ENCODE measurements at places on chromosomes 16 and 17.

DNA sequence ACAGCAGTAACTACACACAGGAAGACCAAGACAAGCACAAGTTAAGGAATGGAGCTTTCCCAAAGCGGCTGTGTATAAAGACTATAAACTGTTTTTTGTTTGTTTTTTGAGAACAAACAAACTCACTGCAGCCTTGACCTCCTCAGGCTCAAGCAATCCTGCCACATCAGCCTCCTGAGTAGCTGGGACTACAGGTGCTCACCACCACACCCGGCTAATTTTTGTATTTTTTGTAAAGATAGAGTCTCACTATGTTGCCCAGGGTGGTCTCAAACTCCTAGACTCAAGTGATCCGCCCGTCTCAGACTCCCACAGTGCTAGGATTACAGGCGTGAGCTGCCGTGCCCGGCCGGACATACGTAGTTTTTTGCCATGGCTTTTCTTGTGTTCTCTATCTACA lies 4.1 kb upstream of the PDE6G start:
- no peak for DNase-seq

DNA sequence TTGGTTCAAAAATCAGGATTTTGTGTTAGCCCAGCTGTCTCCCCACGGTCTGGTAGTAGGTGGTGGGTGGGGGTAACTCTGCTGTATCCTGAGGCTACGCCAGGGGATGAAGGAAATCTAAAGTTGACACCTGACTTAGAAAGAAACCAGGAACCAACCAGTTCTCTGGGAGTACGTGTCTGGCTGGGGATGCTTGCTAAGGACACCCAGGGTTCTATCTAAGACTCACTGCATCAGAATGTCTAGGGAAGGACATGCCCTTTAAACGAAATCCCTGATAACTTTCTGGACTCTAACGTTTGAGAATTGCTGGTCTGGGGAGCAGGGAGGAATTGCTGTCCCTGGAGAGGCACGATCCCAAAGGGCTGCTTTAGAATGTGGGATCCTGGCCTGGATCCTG lies 39.2 kb upstream of the CES5A start:
- DNase-seq = no peak

- DNase-seq = no peak
Measured at GRCh38 chr16:46736695-46737094, 11.4 kb downstream of the MYLK3 start.

DNA sequence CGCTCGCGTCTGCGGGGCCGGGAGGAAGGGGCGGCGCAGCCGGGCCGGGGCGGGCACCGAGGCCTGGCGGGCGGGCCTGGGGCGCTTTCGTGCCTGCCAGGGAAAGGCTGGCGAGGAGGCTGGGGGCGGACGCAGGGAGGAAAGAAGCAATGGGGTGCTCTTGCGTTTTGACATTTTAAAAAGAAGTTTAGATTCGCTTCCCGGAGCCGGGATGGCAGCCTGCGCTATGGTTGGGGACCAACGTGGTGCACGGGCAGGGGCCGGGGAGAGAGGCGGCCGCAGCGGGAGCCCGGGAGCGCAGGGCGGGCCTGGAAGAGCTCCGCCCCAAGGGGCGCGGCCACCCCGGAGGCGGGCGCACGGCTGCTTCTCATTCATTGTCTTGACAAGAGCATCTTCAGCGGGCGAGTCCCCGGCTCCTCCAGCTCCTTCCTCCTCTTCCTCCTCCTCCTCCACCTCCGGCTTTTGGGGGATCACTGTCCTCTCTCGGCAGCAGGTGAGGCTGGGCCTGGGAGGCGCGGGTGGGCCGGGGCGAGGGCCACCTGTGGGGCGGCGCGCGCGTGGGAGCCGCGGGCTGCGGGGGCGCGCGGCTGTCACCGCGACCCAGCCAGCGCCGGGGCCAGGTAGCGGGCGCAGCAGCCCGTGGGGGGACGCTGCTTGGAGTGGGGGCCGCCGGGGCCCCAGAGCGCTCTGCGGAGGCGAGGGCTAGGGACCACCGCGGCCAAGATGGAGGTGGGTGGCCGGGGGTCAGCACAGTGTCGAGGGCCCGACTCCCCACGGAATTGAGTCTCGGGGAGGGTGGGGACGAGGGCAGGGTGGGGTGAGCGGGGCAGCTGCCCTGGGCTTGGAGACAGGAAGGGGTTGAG lies at the start of gene CORO1A:
CORO1A (plus strand) TSS at position 370 of the 863 bp plus-strand sequence. CDS start 1,608 bp downstream, outside the sequence.
- DNase-seq = peak; percentile 94
